ENCODE measurements at places on chromosomes 7 and 10.

DNA sequence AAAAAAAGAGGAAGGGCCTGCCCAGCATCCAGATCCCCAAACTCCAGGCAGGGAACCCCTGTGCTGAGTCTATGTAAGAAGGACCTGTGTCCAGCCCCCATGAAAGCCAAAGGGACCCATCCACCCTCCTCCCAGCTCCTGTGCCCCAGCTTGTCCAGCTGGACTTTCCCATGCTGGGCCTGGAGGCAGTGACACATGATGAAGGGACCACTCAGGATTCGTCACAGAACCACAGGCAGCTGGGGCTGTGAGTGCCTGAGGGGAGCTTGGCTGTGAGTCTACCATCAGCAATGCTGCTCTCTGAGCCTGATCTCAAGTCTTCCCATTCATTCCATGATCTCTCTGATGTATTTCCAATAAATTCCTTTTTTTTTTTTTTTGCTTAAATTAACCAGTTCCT is 36.2 kb upstream of the MNX1 start:
- peak; percentile 94 for DNase-seq

GRCh38 chr10:95814011-95814727 is 58.2 kb downstream of the ENTPD1 start:
- peak; percentile 77 for DNase-seq

GRCh38 chr7:72924733-72925545 is at the start of gene POM121:
Gene POM121 (plus strand): TSS chr7:72925095. CDS start chr7:72925122, 27 bp downstream.
- DNase-seq = peak; percentile 95

- DNase-seq = no peak
Observed at GRCh38 chr10:50410066-50410811, 158.9 kb upstream of the ASAH2 start.

DNA sequence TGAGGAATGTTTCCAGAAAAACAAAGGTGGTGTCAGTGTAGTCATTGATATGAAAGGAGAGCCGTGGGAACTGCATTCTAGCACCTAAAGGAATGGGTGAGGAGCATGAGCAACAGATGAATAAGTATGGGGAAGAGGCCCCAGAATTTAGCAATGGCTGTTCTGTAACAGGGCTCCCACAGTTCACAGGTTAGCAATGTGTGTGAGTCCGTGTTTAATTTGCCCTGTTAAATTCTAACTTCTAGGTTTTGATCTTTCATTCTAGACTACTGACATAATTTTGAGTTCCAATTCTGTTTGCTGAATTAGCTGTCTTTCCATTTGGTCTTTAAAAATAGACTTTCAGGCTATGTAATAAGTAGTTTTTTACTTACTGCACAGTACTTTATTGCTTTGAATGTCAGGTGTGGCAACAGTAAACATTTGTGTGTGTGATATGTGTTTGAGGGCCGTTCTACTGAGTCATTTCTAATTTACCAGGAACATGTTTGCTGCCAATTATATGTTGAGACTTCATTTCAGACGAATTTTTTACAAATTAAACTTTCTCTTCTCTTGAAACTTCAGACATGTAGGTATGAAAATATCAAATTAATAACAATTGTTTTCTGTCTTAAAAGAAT is 8.8 kb downstream of the STK17A start:
- no peak for DNase-seq

DNA sequence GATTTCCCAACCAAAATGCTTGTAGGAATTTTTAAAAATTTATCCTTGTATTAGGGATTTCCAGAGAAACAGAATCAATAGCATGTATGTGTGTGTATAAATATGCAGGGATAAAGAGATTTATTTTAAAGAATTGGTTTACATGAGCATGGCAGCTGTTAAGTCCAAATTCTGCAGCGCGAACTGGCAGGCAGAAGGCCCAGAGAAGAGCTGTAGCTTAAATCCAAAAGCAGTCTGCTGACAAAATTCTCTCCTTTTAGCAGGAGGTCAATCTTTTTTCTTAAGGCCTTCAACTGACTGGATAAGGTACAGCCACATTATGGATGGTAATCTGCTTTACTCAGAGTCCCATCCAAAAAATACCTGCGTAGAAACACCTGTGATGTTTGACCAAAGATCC is 42.0 kb downstream of the PRR15 start:
- DNase-seq = no peak

DNA sequence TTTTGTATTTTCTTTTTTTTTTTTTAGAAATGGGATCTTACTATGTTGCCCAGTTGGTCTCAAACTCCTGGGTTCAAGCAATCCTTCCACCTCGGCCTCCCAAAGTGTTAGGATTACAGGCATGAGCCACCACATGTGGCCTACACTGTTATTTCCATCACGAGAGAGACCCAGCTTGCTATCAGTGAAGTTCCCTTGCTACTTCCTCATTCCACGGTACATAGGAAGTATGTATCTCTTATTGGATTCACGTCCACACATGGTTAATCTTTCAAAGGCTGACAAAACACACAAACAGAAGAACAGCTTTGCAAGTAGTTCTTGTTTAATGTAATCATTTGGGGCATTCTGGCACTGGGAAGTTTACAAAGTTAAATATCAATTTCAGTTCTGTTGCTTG is 50.9 kb downstream of the DCLRE1A start:
- DNase-seq = no peak
